ENCODE measurements at places on chromosomes 11 and 22.

DNA sequence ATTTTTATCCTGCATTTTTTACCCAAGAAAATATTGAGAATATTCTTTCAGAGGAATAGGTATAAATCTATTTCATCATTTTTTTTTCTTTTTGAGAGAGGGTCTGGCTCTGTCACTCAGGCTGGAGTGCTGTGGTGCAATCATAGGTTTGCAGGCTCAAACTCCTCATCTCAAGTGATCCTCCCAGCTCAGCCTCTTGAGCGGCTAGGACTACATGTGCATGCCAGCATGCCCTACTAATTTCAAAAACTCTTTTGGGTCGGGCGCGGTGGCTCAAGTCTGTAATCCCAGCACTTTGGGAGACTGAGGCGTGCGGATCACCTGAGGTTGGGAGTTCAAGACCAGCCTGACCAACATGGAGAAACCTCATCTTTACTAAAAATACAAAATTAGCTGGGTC, 20.3 kb upstream of the PTPRJ start:
- DNase-seq = no peak

- no peak for DNase-seq
Observed at GRCh38 chr22:40651057-40651456, 14.5 kb upstream of the MRTFA start.

DNA sequence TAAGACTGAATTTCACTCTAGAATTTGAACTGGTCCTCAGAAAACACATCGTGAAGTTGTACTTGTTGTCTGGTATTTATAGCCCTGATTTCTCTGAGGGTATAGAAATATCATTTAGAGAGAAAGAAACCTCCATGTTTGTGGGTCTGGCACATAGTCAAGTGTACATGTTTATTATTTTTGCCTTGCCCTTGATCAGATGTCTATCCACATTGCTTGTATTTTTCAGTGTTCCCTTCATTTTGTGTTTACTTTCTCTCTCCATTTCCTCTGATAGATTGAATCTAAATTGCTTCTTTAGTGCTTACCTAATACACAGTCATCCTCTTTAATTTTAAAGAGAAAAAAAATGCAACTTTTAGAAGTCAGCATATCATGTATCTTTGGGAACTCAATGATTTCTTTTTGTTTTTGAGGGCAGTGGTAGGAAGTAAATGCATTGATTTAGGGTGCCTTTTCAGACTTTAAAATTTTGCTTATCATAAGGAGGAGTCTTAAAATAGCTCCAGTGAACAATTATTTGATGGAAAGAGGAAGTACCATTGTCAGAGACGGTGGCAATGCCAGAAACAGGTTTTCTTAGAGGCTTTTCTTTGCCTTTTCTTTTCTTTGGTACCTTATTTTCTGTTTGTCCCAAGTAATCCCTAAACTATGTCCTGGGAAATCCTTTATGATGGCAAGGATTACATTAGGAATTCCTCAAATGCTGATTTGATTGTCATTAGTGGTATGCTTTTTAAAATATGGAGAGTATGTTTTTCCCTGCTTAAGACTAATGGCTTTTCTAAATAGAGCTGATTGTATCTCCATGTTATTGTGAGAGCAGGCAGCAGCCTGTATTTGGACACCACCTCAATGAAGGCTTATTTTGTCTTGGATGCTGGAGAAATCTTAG, 29.8 kb upstream of the TECTA start:
- no peak for DNase-seq

DNA sequence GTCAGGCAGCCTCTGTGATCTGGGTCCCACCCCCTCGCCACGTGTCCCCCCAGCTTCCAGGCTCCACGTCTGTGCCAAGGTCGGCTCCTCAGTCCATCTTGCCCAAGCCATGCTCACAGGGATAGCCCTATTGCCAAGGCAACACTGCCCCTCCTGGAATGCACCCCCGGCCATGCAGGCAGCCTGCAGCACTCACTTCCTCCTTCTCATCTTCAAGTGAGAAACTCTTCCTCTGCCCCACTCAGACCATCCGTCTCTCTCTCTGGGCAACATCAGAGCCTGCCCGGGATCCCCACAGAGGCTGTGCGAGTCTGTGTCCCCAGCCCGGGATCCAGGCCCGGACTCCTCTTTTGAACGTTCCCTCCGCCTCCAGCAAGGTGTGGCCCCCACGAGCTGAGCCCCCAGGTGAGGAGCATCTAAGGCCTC, 852.3 kb downstream of the BRD1 start:
- no peak for DNase-seq

DNA sequence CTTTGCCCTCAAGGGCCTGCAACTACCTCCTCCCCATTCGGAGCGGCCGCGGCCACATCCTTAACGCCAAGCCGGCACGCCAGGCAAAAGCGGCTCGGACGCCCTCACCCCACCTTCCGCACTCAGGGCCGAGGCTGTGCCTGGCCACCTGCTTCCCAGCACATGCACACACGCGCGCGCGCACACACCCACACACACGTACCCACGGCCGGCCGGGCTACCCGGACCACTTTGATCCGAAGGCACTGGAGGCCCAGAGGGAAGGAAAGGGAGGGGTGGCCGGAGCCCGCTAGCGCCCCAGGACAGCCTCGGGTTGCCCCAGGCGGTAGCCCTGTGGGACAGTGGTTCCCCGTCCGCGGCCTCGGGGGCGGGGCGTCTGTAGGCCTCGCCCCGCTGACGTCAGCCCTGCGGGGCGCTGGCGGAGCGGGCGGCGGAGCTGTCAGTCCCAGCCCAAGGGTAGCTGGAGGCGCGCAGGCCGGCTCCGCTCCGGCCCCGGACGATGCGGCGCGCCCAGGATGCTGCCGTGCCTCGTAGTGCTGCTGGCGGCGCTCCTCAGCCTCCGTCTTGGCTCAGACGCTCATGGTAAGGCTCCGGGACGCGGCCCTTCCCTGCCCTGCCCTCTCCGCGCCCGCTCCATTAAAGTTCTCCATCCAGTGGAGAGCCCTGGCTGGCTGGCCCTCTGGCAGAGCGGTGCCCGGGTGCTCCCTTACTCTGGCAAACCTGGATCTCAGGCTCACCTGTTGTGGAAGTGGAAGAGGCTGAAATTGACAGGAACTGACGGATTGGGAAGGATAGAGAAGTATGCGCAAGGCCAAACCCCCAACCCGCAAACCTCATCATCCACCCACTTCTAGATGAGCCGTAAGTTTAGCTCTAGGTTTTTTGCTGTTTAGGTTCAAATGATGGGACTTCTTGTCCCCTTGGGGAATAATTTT, at the start of gene IL10RA:
Gene IL10RA (plus strand): TSS at position 442 of the 935 bp plus-strand sequence. CDS start 74 bp downstream, at position 516.
- DNase-seq = peak; percentile 92
